Activated naive CD4-positive, alpha-beta T cell treated with anti-CD3 and anti-CD28 coated beads, Interleukin-2, amount 10 ng/mL, durations not matched to agents 7 days and 5 days (primary cell): ENCODE measurements at places on chromosomes 5 and 9.
A peak's percentile ranks its signal among the peaks of the same experiment; 100 is the strongest.

GRCh38 chr9:8917956-8918739 lies 1118.6 kb upstream of the DMAC1 start:
- DNase-seq: no peak

- DNase-seq: no peak
These were observed 7.0 kb downstream of the DOLK start for GRCh38 chr9:128940271-128940921.

DNA sequence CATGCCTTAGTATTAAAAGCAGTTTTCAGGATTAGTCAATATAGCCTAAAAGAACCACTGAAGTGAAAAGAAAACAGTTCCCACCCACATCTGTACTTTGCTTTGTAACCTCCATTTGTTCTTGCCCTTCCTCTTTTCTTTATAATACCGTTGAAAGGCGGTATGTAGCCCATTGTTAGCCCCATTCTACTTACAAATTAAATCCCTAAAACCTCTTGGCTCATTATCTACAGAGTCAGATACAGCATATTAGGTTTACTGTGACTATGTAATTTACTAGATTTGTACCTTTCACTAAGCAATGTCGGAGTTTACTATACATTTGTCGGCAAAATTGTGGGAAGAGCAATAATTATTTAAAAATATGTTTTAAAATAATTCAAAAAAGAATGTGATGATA lies 17.3 kb downstream of the ALDH1A1 start:
- no peak for DNase-seq

DNA sequence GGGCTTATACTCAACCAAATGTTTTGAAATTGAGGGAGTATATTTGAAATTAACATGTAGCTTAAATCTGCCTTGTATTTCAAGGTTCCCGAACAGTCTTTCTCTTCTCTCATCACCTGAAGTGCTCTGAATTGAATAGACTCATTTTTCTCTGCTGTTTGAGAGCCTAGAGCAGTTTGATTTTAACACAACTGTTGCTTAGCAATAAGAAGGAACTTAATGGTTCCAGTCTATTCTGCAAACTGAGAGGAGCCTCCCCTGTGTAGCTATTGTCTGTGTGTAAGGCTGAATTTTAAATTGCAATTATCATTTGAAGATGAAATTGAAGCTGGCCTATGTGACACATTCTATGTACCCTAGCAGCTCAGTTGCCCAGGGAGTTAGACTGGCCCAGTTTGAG lies 87.1 kb upstream of the CKMT2 start:
- DNase-seq: no peak

- DNase-seq: no peak
These were observed 170.1 kb downstream of the ICE1 start for GRCh38 chr5:5592541-5592940.

DNA sequence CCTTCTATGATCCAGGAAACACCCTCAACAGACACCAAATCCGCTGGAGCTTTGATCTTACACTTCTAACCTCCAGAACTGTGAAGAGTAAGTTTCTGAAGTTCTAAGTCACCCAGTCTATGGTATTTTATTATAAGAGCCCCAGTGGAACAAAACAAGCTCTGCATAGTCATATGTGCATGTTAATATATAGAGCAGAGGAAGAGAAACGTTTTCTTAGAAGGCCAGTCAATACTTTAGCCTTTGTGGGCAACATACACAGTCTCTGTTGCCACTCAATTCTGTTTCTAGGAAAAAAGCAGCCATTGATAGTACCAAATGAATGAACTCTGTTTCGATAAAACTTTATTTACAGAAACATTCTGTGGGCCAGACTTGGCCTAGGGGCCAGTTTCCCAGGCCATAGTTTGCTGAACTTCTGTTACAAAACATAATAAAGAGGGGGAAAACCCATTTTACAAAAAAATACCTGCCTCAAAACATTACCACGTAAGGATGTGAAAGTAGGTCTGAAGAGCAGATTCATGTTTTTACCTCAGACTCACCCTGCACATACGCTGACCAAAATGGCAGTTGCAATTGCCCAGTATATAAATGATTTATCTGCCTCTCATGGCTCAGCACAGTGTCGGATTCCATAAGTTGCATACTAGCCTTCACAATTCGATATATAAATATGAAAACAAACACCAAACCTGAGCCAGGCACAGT lies 350.5 kb downstream of the SLIT3 start:
- DNase-seq: no peak

- no peak for DNase-seq
These were observed 84.6 kb upstream of the GRAMD2B start for GRCh38 chr5:126338635-126339034.

DNA sequence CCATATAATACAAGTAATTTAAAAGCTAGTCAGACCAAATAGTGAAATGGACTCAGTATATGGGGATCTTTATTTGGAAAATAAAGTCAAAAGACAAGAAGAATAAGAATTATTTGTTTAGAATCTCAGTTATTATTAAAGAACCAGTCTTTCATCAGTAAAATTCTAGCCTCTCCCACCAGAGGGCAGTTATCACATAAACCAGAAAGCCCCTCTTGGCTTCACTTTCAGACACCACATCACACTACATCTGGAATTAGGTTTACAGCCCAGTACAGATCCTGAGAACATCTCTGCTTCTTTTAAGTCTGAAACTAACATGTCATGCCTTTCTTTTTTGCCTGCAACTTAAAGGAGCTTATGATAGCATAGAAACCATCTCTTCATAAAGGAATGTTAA lies 12.2 kb upstream of the HSPB3 start:
- no peak for DNase-seq

GRCh38 chr9:123377211-123377971 lies 21.4 kb downstream of the CRB2 start:
- DNase-seq: no peak

GRCh38 chr5:177099422-177100093 lies 12.8 kb downstream of the FGFR4 start:
- no peak for DNase-seq

DNA sequence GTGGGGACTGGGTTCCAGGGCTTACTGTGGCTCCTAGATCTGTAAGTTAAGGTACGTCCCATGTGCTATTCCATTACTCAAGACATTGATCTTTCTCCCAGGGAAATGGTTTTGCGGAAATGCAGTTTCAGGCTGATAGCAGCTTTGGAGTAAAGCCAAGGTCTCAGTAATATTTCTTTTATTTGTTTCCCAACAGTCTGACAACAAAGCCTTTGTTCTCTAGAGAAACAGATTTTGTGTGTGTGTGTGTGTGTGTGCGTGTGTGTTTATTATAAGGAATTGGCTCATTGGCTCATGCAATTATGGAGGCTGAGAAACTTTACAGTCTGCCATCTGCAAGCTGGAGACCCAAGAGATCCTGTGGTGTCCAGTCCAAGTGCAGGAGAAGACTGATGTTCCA lies 12.1 kb upstream of the POC5 start:
- no peak for DNase-seq

DNA sequence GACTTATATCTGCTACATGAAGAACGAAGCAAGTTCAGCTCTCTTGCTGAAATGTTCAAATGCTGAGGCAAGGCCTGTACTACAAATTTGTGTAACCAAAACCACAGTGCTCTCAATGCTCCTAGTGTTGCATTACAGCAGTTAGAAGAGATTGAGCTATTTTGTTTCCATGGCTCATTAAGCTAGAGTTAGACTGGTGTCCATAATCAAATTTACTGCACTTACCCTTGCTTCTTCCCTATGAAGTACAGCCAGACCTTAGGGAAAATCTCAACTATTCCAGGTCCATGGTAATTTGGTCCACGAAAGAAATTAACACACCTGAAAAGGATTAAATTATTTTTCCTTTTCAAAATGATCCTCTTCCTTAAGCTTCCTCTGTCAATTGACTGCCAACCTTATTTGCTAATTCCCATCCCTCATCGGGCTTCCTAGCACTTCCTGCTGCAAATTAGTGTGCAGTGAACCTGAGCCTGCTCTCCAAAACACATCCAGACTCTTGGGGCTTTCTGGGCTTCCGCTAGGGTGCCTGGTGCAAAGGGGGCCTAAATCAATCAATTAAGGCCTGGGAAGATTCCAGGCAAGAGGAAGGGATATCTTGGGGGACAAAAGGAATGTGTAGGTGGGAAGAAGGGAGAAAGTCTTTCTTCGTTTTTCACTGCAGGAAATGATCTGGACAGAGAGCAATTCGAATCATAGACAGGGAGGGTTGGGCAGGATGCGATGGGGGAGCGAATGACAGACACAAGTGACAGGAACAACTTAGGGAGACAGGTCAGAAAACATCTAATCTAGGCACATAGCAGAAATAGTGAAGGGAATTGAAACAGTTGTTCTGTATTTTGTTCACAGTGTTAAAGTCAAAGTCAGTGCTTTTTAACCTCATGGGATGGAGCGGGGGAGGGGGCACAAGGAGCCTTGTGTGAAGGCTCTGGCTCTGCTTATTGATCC lies 542.4 kb downstream of the RAB3C start:
- DNase-seq: peak; percentile 25

GRCh38 chr9:512555-513272 lies 298.0 kb downstream of the DOCK8 start:
- no peak for DNase-seq

DNA sequence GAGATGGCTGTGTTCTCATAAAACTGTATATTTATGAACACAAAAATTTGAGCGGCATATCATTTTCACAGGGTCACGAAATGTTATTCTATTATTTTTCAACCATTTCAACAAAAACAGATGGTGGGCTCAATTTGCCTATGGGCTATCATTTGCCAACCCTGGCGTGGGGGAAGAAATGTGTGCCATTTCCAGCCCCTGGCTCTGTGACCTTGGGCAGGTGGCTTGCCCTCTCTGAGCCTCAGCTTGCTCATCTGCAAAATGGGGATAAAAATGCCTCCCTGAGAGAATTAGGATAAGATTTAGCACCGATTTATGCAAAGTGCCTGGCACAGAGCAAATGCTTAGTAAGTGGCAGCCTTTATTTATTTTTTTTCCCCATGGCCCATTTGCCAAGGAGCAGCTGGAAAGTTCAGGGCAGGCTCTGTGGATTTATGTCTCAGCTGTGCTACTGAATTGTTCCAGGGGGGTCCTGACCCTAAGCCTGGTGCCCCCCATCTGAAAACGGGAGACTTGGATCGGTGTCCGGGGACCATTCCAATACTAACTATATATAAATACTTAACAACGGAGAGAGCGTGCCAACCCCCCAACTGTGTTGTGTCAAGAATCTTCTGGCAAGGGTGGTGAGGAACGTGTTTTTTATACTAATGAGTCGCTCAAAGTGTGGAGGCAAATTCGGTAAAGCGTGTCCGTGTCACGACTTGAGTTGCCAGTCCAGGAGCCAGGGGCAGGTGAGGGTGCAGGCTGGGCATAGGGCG lies 34.5 kb downstream of the HRH2 start:
- DNase-seq: no peak

GRCh38 chr5:168734620-168735300 lies 155.6 kb upstream of the PANK3 start:
- DNase-seq: no peak

- no peak for DNase-seq
These were observed 44.1 kb upstream of the SYNPO start for GRCh38 chr5:150596313-150596712.

GRCh38 chr5:68077349-68077894 lies 138.1 kb upstream of the PIK3R1 start:
- DNase-seq: no peak

- no peak for DNase-seq
These were observed 23.1 kb upstream of the CATSPER3 start for GRCh38 chr5:134944630-134945029.

GRCh38 chr5:125551246-125551645 lies 804.8 kb upstream of the ZNF608 start:
- DNase-seq: no peak

DNA sequence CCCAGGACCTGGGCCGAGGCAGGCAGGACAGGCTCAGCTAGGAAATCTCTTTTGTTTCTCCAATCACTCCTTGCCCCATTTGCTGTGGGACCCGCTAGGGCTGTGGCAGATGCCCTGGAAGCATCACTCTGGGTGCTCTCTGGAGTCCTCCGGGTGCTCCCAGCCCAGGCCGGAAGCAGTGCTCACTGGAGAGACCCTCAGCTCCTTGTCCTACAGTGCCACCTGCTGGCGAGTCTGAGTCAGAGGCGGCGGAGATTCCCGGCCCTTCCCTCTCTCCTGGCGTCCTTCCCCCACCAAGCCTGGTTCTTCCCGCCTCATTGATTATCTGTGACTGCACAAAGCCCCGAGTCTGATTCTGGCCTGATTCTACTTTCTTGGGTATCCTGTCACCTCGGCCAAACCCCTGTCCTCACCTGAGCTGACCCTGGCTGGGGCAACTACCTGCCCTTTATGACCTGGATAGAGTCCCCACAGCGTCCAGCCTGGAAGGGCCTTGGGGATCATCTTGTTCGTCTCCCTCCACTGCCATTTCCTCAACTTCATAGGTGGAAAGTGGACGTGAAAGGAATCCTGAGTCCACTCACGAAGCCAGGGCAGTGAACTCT lies 7.3 kb upstream of the BARHL1 start:
- peak; percentile 75 for DNase-seq
